ENCODE measurements at places on chromosomes 1 and 21.

DNA sequence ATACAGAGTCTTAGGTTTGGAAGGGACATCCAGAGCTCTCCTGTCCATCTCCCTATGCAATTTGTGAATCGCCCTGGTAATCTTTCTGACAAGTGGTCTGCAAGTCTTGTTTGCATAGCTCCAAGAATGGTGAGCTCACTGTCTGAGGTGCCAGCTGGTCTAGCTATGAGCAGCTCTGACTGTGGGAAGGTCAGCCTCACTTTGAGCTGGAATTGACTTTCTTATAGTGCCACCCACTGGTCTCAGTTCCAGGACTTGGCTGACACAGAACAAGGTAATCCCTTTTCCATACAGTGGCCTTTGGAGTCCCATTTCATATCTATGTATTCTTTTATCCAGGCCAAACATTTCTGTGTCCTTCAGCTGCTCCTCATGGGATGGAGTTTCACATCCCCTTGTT lies 95.6 kb upstream of the C8B start:
- no peak for DNase-seq

GRCh38 chr1:172185211-172185610 lies 235.3 kb upstream of the C1orf105 start:
- no peak for DNase-seq

DNA sequence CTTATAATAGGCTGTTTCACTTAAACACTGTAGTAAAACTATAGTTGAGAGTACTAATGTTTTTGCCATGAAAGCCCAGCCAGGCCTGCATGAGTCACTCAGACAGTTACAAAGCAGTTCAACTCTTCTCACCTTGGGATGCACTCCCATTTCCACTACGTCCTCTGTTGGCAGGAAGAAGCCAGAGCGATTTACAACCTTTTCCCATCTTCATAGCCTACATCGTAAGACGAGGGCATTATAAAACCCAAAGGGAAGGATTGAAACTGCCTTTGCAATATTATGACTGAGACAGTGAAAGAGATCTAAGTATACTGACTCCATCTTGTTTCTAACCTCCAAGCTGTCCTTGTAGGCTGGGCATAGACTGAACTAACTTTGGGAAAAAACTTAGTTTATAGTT lies 71.8 kb upstream of the CSF1 start:
- DNase-seq, result no peak

GRCh38 chr1:206766251-206766856 lies 4.2 kb upstream of the IL19 start:
- DNase-seq, result peak; percentile 36

GRCh38 chr1:13643017-13643416 lies 57.0 kb upstream of the PRDM2 start:
- DNase-seq, result no peak

- no peak for DNase-seq
Measured at GRCh38 chr1:24361811-24362210, 42.7 kb downstream of the GRHL3 start.

- DNase-seq, result no peak
Measured at GRCh38 chr1:214472364-214472763, 79.0 kb downstream of the PTPN14 start.

DNA sequence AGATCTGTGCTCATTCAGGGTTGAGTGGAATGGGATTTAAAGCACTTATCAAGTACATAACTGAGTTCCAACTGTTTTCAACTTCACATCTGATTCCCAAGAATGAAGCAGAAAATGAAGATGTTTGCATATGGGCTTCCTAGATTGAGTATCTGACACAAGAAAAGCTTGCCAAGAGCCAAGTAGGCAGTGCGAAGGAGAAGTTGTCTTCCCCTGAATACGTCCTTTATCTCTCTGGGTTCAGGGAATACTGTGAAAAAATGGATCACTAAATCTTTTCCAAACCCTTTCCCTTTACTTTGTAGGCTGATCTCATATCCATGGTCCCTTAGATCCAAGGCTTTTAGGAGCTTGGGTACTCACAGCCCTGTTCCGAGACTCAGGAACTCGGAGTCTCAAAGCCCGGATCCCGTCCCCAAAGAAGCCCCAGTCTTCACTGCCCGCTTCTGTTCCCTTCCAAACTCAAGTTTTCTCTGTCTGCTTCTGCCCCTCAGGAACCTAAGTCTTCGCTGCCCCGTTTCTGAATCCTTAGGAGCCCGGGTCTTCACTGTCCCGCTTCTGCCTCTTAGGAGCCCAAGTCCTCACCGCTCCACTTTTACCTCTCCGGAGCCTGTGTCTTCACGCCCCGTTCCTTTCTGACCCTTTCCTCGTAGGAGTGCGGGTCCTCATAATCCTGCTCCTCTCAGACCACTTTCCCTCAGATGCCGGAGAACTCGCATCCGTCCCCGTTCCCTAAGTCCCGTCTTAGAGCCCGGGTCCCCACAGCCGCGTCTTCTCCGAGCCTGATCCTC lies 616 bp downstream of the TAF12 start:
- no peak for DNase-seq

DNA sequence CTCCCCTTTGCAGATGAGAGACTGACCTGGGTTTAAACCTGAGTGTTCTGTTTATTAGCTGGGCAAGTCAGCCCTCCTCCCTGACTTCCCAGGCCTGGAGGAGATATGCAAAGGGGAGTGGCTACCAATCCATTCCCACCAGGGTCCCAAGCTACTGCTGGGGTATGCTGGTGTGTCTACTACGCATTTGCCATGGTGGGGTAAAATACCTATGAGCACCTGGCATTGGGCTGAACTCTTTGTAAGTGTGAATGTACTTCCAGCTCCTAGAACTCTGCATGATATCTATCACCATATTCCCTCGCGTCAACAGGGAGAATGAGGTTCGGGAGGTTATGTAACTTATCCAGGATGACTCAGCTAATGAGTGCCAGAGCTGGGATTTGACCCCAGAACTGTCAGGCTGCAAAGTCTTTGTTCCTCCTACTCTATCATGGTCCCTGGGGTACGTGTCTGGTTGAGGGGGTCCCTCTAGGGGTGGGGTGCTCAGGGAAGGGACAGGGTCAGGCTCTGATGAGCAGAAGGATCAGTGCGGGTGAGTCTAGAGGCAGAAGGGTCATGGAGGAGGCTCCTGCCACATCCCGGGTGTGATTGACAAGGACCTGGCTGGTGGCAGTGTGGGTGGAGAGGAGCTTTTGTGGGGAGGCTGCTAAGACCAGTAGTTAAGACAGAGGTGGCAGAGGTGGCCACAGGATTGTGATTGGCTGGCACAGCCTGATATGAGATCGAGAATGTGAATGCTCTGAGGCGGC lies 16.7 kb downstream of the AMPD2 start:
- DNase-seq, result no peak

DNA sequence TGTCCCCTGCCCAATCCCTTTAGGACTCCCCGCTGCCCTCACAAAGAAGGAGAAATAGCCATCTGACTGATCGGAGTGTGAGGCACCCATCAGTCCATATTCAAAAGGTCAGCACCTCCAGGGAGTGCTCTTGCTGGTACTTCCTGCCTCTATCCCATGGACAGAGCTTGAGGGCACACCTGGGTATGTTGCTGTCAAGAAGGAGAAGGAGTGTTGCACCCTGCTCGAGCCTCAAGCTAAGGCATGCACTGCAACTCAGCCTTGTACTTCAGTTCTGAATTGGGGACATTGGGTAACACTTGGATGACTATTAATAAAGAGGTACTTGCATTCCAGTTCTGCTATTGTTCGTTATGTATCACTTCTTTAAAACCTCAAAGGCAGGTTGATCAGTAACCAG lies 190.3 kb upstream of the ZC3H12A start:
- DNase-seq, result no peak

DNA sequence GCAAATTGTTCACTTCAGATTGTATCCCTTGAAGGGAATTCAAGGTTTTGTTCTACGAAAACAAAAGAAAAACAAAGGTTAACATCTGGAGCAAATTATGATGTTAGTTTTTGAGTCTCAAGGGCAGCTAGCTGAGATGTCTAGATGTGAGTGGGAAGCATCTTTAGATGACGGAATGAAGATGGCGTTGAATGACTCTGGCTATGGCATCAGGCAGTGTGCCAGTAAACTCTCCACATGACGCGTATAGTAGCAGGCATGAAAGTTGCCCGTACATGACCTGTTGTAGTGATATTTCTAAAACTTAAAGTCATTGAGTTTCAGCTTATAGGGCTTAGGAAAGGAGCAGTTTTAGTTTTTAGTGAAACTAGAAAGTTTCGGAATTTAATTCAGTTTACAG lies 12.3 kb upstream of the SDC3 start:
- no peak for DNase-seq

DNA sequence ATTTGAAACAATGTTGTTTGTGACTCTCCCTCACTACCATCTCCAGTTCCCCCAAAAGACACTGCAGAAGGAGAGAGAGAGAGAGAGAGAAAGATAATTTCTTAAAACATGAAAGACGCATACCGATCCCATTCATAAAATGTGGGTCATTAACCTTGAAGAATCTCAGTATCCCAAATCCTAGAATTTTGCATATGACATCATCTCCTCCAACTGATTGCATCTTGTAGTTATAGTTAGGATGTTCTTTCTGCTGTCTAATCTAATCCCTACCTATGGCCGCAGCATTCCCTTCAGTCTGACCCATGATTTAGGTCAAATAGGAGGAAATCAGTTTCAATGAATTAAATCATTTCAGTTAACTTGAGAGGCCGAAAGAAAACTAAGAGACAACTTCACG lies 142.4 kb upstream of the ETS2 start:
- no peak for DNase-seq

GRCh38 chr1:116956378-116956777 lies 45.2 kb upstream of the CD101 start:
- DNase-seq, result no peak

DNA sequence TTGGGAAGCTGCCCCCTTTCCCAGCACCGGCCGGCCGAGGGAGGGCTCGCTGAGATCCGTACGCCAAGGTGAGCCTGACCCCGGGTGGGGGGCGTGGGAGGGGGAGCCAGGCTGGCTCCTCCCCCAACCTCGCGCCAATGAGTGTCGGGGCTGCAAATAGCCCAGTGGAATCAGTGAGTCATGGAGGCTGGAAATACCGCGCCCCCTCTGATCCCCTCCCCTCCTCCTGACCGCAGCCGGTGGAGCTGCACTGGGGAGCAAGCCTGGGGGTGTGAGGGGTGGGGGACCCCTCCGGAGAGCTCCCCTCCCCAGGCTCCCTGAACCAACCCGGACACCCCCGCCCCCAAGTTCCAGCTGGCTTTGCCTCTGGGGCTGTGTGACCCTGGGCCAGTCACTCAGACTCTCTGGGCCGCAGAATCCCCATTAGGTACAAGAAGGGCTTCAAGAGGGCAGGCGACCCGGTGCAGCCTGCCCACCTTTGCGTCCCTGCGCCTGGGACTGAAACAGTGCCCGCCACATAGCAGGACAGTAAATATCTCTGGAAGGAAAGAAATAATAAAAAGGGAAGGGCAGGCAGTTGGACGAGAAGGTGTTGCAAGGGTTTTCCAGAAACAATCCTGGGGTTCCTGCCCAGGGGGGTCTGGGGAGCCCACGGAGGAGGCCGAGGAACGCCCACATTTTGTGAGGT lies 4.5 kb downstream of the HSPB7 start:
- DNase-seq, result peak; percentile 8

GRCh38 chr1:192158181-192158580 lies at the start of gene RGS18:
RGS18 (plus strand) TSS chr1:192158462; CDS start chr1:192158638, 176 bp downstream.
- DNase-seq, result no peak

GRCh38 chr1:117565745-117566455 lies 39.9 kb upstream of the TENT5C start:
- DNase-seq, result no peak

DNA sequence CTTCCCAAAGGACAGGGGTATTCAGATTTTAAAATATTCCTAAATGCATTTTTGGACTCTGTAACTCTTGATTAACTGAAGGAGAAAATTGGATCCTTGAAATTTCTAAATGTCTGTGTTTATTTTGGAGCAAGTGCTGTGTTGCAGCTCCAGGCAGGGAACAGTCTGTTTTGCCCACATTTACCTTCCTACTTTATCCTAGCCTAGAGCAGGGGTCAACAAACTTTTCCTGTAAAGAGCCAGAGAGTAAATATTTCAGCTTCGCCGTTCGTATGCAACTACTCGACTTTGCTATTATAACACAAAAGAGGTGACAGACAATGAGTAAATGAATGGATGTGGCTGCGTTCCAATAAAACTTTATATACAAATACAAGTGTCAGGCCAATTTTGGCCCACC lies 402.2 kb downstream of the GPATCH2 start:
- DNase-seq, result no peak

DNA sequence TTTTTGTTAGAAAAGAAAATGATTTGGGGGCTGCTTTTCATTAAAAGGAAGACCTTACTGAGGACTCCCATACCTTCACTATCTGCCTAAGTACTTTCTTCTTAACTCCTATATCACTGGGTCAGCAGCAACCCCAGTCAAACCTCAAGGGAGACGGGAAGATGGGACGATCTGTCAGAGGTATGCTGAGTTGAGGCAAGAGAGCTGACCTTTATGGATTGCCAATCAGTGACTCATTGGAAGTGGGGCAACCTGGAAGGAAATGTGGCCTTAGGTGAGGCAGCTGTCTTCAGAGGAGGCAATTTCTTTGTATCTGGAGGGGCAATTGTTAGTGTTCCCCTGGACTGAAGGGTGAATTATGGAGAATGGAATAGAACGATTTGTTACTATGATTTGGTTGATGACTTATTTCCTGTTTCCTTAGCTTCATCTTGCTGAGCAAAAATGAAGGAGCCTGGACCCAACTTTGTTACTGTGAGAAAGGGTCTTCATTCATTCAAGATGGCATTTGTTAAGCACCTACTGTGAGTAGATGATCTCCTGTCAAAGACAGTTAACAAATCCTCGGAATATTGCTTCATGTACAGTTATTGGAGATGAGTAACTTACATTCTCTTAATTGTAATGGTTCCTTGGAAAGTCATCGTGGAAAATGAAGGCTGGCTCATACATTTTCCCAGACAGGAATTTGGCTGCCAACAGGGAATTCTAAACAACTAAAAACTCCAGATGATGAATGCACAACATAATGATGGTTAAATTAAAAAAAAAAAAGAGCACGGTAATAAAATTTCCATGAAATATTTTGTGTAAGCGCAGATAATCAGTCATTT lies 134.7 kb upstream of the KCNJ15 start:
- no peak for DNase-seq

DNA sequence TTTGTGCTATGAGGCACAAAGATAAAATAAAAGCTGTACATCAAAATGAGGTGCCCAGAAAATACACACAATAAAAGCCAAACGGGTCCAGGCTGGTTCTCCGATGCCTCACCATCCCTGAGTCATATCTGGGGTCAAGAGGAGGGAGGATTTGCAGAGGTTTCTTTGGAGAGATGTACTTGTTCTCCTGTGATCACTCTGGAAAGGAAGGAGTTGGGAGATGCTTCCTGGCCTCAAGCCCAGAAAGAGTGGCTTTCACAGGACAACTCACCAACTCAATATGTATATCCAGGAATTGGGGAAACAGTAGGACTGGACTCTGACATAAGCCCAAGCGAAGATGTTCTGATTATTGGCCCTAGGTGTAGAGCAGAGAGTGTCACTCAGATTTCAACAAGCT lies 51.9 kb downstream of the DIPK1A start:
- no peak for DNase-seq

DNA sequence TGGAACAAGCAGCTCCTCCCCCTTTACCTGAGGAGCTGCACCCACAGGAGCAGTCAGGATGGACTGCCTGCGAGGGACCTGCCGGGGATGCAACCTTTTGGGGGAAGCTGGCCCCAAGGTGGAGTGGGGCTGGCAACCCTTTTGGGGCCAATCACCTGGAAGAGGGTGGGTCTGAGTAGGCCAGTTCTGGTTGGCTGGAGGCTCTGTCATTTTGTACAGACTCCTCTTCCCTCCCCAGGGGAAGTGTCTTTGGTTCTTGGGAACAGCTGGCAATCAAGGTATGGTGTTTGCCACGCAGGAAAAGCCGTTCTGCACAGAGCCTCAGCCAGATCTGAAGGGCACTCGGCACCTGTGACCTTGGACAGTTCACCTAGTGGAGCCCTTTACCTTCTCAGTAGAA lies 280 bp upstream of the A3GALT2 start:
- DNase-seq, result no peak

GRCh38 chr21:46605767-46606426 lies 1.0 kb upstream of the S100B start:
- no peak for DNase-seq
